CD4-positive, alpha-beta T cell treated with Interleukin-4 for 4 hours (primary cell): ENCODE measurements at places on chromosomes 4 and X.

GRCh38 chr4:143285696-143286437 is 50.8 kb upstream of the GAB1 start:
- no peak for DNase-seq

GRCh38 chrX:132561483-132561882 is 72.6 kb upstream of the MBNL3 start:
- DNase-seq = no peak

DNA sequence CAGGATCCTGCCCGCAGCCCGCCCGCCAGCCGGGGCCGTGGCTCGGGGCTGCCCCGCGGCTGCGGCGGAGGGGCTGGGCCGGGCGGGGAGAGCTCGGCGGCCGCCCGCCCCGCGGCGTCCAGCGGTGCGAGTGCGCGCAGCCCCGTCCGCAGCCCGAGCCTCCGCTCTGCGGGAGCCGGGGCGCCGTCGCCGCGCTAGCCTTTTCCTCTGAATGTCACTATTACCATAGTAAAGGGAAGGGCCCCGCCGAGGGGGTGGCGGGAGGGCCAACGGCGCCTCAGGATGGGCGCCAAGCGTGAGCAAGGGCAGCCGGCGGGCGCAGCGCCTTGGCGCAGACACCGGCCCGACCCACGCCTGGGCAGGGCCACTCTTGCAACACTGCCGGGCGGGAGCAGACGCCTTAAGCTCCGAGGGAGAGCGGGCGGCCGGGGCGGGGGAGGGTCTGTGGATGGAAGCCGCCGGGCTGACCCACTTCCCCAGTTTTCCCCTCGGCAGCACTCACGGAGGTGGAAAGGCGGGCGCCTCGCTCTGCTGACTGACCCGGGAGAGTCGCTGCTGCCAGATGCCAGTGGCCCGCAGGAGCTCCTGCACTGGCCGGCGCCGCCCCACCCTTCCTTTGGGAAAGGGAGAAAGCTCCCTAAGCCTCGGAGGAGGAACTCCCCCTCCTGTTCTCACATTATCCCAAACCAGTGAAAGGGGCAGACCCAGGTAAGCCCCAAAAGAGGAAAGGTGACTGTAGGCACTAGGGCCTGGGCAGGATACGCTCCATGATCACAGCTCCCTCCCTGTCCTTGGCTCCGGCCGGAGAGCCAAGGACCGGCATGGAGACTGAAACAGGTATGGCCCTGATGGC is 329.4 kb downstream of the HNRNPD start:
- no peak for DNase-seq

DNA sequence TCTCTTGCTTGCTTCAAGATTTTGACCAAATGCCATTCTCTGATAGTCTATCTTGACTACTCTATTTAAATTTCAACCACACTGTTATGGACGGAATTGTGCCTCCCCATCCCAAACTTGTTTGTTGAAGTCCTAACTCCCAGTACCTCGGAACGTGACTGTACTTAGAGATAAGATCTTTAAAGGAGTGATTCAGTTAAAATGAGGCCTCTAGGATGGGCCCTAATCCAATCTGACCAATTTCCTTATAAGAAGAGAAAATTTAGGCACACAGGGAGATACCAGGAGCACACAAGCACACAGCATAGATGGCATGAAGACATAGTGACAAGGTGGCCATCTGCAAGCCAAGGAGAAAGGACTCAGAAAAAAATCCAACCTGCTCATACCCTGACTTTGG is 269.9 kb downstream of the KCNIP4 start:
- DNase-seq = no peak

DNA sequence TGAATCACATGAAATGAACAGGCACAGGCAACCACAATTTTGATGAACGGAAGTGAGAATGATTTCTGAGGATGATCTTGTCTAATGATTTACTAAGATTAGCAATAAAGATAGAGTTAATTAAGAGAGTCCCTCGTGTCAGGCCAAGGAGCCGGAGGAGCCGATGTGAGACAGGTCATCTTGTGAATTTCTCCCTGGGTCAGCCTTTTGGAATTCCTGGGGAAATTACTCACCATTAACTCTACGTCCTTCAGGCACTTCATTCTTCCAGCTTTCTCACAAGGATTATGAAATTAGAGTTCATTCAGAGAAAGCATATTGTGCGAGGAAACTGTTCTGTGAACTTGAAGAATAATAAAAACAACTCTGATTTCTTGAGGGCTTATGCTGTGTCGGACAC is 86.7 kb downstream of the PSAPL1 start:
- no peak for DNase-seq

DNA sequence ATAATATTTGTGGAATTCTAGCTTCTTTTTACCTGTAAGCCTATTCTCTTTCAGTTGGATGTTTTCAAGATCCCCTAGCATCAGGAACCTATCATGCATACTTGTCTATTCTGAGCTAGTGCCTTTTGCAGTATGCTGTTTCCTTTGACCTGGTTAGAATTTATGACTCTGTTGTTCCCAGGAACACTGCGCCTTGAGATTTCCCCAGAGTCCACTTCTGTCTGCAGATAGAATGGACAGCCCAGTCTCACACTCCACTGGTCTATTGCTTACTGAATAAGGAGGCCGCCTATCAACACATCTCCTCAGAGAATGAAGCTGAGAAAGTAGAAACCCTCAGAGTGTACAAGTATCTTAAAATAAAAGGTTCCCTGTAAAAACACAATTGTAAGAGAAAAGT is 465.1 kb upstream of the GALNTL6 start:
- DNase-seq = no peak

GRCh38 chr4:75565481-75565880 is 9.6 kb downstream of the ODAPH start:
- no peak for DNase-seq

- no peak for DNase-seq
Measured at GRCh38 chrX:107775000-107775733, 420 bp downstream of the TSC22D3 start.

- no peak for DNase-seq
Measured at GRCh38 chr4:122879001-122879400, 43.4 kb downstream of the NUDT6 start.

- DNase-seq = no peak
Measured at GRCh38 chr4:52996261-52997131, 134.4 kb downstream of the RASL11B start.

- DNase-seq = no peak
Measured at GRCh38 chrX:136159611-136160025, 12.3 kb downstream of the FHL1 start.

GRCh38 chr4:150771382-150771781 is 189.4 kb downstream of the MAB21L2 start:
- no peak for DNase-seq

DNA sequence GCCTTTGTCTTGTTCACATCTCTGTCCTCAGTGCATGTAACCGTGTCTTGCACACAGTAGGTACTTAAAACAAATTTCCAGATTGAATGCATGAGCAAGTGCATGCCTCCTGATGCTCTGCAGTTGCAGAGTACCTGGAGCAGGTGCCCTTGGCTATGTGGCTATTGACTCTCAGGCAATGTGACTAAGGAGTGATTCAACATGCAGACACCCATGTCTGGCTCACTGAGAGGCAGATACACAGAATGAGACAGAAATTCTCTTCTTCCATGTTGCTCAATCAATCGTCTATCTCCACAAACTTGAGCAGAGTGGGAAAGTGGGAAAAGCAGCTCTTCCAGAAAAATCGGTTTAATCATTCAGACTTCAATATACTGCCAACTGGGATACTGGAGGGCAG is 111.0 kb downstream of the CHRDL1 start:
- DNase-seq = no peak

DNA sequence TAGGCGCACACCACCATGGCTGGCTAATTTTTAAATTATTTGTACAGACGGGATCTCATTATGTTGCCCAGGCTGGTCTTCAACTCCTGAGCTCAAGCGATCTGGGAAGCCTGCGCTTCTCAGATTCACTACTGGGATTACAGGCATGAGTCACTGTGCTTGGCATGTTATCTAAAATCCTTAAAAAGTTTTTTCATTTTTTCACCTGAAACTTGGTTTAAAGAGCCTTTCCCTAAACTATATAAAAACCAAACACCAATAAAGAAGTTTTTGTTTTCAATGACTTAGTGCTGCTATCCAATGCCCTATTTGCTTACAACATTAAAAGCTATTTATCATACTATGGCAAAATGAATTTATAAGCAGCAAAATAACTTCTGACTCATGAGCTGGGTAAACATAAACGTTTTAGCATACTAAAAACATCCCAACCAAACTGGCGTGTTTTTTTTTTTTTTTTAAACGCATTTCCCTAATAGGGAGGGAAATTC is 127.8 kb downstream of the UBE2K start:
- no peak for DNase-seq

DNA sequence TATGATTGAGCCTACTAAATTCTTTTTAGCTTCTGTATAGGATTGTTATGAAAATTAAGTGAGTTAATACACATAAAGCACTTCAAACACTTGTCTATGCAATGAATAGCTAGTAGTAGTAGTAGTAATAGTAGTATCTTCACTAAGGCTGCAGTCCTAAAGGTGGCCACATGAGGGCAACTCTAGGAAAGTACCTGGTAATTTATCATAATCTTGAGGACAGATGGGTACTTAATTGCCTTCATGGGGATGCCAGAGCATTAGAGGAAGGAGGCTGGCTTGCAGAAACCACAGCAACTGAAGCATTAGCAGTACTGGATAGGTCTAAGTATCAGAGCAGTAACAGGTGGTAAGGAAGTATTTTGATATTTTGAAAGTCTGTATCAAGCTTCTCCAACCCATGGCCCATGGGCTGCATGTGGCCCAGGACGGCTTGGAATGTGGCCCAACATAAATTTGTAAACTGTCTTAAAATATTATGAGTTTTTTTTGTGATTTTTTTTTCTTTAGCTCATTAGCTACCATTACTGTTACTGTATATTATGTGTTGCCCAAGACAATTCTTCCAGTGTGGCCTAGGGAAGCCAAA is 17.3 kb downstream of the NIPAL1 start:
- DNase-seq = peak; percentile 58

- DNase-seq = no peak
Measured at GRCh38 chr4:140277576-140277975, 95.9 kb upstream of the SCOC start.

- peak; percentile 10 for DNase-seq
Measured at GRCh38 chr4:47562297-47562696, 77.2 kb downstream of the ATP10D start.

- no peak for DNase-seq
Measured at GRCh38 chrX:29587107-29587506, 628.3 kb upstream of the MAGEB2 start.

- DNase-seq = no peak
Measured at GRCh38 chrX:131853440-131853839, 169.7 kb upstream of the STK26 start.

DNA sequence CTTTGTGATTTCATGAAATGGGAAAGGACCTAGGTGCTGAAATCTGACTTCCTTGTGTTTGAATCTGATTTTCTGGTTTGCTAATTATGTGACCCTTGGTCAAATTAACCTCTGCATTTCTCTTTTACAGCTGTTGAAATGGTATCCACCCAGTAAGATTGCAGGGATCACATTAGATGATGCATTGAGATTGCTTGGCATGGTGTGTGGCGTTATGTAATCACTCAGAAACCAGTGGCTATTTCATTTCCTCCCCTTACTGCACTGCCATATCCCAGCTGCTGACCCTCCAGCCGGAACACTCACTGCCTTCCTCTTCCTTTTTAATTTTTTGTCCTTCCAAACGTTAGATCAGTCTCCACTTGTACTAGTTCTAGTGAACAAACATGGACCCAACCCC is 79.0 kb downstream of the KLHL8 start:
- DNase-seq = no peak

- DNase-seq = peak; percentile 15
Measured at GRCh38 chr4:137531986-137532868, at the start of gene PCDH18. TSS of gene PCDH18 (minus strand) at chr4:137532494. CDS start at chr4:137532088, 406 bp downstream.

DNA sequence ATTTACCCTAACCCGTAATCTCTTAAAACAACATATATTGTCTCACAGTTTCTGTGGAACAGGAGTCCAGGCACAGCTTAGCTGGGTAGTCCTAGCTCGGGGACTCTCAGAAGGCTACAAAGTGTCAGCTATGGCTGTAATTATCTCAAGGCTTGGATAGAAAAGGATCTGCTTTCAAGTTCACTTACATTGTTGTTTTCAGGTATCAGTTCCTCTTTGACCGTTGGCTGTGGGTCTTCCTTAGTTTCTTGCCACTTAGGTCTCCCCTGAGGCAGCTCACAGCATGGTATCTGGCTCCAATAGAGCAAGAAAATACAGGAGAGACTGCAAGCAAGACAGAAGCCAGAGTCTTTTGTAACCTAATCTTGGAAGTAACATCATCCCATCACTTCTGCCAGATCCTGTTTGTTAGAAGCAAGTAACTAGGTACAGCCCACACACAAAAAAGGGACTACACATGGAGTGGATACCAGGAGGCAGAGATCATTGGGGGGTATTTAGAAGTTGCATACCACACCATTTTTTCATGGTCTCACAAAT is 137.0 kb downstream of the MAGEB5 start:
- DNase-seq = no peak

- DNase-seq = no peak
Measured at GRCh38 chrX:97402903-97403302, 519.2 kb downstream of the RPA4 start.

DNA sequence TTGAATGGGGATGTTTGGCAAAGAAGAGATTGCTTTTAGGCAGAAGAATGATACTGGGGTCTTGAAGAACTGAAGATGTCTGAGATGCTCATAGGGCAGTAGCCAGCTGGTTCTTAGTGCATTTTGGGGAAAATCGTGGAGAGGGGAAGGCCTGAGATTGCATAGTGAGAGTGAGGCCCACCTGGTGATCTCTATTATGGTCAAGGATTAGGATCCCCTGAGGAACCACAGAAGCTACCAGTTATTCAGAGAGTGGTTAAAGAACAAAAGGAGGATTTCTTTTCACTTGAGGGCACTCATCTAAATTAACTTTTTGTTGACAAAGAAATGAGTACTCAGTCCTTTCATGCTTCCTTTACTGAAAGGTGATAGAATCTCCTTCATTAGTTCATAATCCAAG is 271.3 kb upstream of the HAND2 start:
- no peak for DNase-seq

GRCh38 chrX:130987241-130987640 is 70.9 kb upstream of the ARHGAP36 start:
- DNase-seq = no peak

- no peak for DNase-seq
Measured at GRCh38 chr4:24802648-24803047, 7.3 kb downstream of the SOD3 start.

GRCh38 chr4:137659431-137659830 is 127.1 kb upstream of the PCDH18 start:
- no peak for DNase-seq

DNA sequence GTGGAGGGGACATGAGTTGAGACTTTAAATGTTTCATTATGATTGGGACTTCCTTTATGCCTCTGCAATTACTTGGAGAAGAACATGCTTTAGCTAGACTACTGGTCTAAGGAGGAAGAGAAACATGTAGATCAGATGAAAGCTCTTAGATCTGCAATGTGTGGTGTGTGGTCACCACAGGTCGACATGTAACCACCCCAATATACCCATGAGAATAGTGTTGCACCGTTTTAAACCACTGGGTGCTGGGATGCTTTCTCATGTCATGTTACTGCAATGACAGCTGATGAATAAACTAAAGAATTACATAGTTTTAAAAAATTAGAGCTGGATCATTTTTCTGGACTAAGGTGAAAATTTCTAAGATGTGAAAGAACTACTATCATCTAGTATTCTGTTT is 1039.7 kb downstream of the RAPGEF2 start:
- DNase-seq = no peak
